GM12878 (cell line): ENCODE measurements at places on chromosomes 1 and 21. TPM values are rescaled to one million over a fixed set of nuclear protein-coding genes. Genes with fewer than 3 reads are reported as not detected.

DNA sequence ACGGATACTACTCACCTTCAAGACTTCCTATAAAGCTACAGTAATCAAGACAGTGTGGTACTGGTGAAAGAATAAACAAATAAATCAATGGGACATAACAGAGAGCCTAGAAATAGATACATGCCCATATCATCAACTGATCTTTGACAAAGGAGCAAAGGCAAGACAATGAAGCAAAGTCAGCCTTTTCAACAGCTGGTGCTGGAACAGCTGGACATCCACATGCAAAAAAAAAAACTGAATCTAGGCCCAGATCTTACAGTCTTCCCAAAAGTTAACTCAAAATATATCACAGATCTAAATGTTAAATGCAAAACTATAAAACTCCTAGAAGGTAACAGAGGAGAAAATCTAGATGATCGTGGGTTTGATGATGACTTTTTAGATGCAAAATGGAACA is 170.3 kb downstream of the MIS18A start:
- DNase-seq, result no peak

DNA sequence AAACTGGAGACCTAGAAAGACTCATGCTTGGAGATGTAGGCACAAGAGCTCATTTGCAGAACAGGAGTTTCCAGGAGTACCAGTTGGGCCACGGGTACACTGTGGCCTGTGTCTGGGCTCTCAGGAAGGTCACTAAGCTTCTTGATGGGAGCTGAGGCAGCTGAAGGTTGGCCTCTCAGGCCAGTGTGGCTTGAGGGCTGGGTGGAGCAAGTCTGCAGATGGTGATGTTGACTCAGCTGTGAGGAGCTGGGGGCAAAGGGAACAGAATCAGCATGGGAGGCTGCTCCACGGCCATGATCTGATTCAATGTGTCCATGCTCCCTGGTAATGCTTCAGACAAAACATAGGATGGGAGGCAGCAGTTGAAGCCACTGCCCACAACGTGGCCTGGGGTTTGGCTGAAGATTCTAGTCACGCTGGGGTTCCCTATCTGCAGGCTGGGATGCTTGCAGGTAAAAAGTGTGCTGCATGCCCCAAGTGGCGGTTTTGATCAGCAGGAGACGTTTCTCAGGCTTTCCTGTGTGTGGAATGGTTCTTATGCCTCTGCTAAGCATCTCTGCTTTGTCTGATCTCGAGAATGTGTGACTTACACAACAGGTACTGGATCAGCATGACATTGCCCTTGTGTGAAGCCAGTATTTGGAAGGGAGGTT is 15.4 kb upstream of the TENT5C start:
- DNase-seq, result no peak

DNA sequence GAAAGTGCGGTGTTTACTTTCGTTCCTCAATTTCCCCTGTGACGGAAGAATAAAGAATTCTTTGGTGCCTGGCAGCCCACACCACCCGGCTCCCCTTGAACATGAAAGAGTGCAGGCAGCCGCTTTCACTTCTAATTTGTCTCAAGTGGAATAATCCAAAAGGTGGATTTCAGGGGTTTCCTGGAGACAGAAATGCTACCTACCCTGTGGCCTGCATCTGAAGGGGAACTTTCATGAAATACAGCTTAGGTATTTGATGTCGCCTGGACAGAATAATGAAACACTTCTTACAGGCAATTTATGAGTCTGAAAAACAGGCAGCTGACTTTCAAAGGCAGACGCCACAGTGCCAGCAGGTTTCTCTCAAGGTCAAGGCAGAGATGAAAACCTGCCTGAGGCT is 169.5 kb upstream of the USP24 start:
- no peak for DNase-seq

- DNase-seq, result no peak
Measured at GRCh38 chr1:203556047-203556851, 62.3 kb downstream of the OPTC start.

DNA sequence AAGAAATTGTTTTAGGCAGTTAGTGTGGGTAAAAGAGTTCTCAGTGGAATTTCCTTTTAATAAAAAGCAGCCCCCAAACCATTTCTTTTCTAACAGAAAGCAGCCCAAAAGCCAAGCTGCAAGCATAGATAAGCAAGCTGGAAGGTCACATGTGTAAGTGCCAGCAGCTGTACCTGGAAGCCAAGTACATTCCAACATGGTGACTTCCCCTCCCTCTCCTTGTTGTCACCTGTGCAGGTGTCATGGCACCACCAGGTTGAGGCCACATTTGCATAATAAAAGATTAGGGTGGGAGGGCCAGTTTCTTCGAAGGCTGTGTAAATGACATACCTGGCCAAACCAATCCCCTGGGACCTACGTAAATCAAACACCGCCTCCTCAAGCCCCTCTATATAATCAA is 240.3 kb upstream of the RAB4A start:
- no peak for DNase-seq

DNA sequence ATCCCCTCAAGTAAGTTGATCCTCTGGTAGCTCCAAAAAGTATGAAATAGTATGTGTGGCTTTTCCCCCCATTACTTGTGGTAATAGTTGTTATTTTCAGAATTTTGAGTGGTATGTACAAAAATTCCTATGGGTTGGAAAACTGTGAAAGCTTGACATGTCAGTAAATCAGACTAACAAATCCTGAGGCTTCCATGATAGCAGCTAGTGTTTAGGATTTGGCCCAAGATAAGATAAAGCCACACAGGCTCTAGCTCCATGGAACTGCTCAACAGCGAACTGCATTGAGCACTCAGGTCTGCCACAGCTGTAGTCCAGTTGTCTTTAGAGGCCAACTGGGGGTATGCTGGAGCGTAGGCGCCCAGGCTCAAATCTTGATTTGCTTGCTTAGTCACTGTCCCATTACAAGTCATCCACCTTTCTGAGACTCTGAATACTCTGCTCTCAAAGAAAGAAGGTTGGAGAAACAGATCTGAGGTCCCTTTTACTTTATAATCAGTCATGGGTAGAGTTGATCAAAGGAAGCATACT is 28.7 kb downstream of the ATP1A1 start:
- no peak for DNase-seq

Gene AURKAIP1
- 198 and 210 TPM in 2 replicates for total RNA-seq

Gene INSRR
- not detected in 2 replicates for total RNA-seq

Gene ANGPTL3
- total RNA-seq, result 0.15 TPM in 1 of 2 replicates, not detected in the other

Gene CYP4A22
- total RNA-seq, result not detected in 2 replicates

DNA sequence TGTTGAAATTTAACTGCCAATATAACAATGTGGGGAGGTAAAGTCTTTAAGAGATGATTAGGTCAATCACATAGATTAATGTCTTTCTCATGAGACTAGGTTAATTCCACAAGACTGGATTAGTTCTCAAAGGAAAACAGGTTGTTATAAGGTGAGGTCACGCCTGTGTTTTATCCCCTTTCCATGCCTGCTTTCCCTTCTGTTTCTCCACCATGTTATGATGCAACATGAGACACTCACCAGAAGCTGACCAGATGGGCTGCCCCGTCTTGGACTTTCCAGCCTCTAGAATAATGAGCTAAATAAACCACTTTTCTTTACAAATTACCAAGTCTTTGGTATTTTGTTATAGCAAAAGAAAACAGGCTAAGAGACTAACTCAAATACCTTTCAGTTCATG is 70.8 kb downstream of the DDAH1 start:
- DNase-seq, result no peak

Gene GJC2
- 0.44 TPM in 1 of 2 replicates, not detected in the other for total RNA-seq

Gene FMOD
- total RNA-seq, result 0.19 and 0.26 TPM in 2 replicates

DNA sequence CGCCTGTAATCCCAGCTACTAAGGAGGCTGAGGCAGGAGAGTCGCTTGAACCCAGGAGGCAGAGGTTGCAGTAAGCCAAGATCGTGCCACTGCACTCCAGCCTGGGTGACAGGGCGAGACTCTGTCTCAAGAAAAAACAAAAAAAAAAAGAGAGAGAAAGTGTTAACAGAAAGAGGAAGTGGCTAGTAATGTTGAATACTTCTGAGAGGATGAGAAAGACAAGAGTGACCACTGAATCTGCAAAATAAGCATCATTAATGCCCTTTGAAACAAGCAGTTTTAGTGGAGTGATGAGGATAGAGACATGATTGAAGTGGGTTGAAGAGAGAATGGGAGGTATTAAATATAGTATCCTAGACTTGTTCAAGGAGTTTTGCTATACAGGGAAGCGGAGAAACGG is 11.7 kb downstream of the MPZ start:
- no peak for DNase-seq

Gene CCDC27
- not detected in 2 replicates for total RNA-seq
